ENCODE measurements at places on chromosomes 12 and 14.

DNA sequence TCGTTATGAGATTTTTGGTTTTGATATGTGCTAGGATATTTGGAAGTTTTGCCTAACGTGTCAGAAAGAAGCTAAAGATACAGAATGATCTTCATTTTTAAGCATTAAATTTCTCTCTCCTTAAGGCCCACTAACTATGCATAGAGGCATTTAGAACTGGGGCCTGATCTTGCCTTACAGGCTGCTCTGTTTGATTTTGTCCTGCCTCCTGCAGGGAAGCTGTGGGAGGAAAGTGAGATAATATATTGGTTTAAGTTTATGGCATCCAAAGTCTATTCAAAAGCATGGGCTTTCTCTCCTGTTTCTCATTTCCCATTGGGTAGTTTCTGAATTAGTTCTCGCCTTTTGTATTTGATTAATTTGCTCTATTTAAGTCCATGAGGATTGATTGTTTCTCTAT, 250.3 kb upstream of the FBXO33 start:
- no peak for DNase-seq

GRCh38 chr12:1380171-1380851, 214.1 kb downstream of the FBXL14 start:
- DNase-seq, result no peak

DNA sequence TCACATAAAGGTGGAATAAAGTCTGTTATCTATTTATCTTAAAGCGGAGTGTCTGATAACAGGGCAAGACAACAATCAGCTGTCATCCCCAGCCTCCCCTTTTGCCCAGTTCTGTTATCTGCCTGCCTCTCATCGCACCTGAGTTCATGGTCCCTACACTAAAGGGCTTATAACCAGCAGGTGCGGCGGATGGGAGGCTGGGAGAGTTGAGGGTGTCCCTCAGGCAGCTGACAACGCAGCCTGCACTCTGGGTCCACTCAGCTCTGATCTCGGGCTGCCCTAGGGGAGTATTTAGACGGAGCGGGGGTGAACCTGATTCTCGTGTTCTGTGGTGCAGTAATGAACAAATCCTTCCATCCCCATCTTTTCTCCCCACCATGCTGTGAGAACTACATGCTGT, 34.0 kb upstream of the JDP2 start:
- no peak for DNase-seq

- no peak for DNase-seq
Measured at GRCh38 chr14:104373055-104373854, 206.3 kb upstream of the C14orf180 start.

DNA sequence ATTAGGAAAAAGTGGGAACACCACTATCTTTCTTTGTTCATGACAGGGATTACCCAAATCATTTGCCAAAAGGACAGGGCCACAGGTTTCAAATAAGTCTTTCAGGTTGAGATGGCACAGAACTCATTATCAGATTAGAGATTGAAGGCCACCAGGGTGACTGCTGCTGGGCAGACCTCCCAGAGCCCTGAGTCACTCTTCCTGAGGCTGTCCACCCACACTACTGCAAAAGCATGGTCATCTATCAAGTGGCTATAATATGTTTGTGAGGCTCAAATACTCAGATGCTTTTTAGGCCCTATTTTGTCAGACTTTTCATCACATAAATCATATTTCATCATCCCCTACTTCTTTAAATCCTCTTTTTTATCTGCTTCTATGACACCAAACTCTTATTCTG, 155.3 kb upstream of the CCDC196 start:
- DNase-seq, result no peak

DNA sequence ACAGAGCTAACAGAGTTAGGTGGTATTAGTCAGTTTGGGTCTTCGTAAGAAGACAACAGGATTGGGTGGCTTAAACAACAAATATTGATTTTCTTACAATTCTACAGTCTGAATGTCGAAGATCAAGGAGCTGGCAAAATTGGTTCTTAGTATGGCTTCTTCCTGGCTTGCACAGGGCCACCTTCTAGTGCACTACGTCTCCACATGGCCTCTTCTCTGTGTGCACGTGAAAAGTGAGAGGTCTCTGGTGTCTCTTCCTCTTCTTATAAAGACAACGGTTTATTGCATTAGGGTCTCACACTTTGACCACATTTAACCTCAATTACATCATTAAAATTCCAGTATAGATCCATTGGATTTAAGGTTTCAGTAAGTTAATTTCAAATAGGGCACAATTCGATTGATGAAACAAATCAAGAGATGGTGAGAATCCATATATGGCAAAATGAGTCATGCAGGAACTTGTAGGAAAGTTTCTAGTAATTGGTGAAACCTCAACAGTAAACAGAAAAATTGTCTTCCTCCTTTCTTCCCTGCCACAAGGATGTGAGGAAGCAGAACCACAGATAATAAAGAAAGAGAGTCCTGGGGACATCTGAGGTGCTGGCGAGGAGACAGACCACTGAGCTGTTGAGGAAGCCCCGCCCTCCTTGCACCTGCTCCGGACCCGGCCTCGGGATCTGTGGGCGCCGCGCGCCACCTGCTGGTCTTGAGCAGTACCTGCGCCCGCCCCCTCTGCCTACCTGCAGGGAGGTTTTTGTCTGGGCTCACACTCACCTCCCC, 846.7 kb downstream of the TMEM121 start:
- DNase-seq, result peak; percentile 80

- DNase-seq, result no peak
Measured at GRCh38 chr14:20632448-20632830, 9.1 kb downstream of the OR6S1 start.

DNA sequence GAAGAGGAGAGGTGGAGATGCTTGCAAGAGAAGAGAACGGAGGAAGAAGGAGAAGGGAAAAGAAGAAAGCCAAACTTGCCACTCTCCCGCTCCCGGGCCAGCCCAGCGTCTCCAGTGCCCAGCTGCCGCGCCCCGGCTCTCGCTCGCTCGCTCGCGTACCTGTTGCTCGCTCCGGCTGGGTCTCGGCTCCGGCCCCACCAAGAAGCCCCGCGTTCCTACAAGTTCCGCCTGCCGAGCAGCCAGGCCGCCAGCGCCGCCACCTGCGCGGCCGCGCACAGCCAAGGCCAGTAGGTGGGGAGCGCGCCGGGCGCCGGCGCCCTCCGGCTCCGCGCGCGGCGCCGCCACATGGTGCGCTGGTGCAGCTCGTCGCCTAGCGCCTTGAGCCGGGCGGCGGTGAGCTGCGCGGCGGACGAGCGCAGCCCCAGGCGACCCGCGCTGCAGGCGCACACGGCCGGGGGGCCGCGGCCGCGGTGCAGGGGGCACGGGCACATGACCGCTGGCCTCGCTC, 370 bp downstream of the HRK start:
- peak; percentile 26 for DNase-seq

GRCh38 chr14:77369285-77369684, 7.6 kb downstream of the TMED8 start:
- no peak for DNase-seq

DNA sequence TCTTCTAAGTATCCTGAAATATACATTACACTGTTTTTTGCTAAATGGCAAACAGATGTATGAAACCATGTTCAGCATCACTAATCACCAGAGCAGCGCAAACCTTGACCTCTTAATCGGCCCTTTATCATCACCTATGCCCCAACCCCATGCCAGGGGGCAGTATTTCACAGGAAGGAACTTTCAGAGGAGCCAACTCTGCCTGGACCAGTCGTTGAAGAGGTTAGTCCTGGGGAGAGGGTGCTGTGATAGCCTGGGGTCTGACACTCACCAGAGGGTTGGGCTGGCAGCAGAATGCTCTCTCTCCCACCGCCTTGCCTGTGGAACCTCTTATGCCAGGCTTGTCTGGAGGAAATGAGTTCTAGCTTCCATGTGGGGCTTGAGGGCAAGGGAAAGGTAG, 411.7 kb downstream of the TMEM117 start:
- DNase-seq, result no peak
